ENCODE measurements at places on chromosomes 1 and 21.
A peak's percentile ranks its signal among the peaks of the same experiment; 100 is the strongest.

DNA sequence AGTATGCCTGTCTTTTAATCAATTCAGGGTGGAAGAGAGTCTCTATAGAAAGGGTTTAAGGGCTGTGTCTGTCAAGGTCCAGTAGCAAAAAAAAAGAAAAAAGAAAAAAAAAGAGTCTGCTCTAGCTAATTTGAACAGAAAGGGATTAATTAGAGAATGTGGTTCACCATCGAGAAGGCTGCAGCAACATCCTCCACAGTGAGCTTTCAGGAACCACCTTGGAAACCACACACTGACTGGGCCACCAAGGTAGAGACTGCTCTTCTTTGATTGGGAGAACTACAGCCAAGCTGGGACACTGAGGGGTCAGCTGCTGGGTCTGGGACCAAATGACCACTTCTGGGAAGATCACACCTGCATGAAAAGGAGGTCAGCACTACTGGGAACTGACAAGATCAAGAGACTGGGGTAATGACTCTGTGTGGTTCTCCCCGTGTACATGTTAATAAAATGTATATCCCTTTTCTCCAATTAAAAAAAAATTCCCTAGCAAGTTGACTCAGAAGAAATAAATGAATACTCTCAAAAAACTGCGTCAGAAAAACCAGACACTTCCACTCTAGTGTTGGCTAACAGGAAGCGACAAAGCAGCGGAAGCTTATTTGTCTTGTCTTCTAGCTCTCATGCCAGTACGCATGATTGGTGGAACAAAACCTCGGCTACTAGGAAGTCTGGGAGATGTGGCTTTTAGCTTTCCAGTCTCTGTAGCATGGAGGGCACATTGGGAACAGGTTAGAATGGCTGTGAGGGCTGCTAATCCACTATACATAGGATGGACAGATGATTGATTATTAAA lies 60.0 kb upstream of the IVNS1ABP start:
- no peak for DNase-seq

DNA sequence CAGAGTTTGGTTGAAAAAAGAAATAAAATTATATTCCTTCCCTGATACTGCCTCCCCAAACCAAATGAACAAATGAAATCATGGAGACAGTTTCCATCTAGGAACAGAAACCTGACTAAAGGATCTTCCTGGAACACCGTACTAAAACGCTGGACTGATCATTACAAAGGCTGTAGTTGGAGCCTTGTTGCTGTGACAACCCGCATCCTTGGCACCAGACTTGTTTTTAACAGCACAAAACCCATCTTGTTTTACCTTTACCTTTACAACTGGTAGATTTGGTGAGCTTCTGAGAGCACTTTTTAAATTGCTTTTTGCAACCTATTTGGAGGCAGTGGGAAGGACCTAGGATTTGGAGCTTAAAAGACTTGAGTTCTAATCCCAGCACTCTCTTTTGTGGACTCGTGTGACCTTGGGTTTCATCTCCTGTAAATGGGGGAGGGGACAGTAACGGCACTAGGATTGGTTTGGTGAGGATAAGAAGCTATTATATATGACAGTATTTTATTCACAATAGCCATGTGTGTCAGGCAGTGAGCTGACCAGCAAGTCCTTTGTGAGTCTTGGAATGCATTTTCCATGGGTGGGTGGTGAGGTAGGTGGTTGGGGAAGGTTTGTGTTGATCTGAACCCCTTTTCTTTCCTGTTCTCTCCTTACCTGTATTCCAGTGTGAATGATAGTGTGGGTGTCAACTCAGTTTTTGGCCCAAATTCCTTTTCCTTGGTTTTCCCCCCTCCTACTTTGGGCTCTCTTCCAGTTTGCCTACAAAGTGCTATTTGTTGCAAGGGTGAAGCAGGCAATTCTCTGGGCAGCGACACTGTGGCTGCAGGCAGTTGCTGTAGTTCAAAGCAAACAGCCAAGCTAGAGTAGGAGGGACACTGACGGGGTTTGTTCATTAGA lies 12.6 kb downstream of the LRRC8D start:
- no peak for DNase-seq

- DNase-seq = no peak
These were observed 13.3 kb downstream of the ZDHHC18 start for GRCh38 chr1:26839779-26840178.

- no peak for DNase-seq
These were observed 7.2 kb upstream of the BECN2 start for GRCh38 chr1:241950390-241950789.

GRCh38 chr1:201310251-201310985 lies 27.1 kb downstream of the PKP1 start:
- no peak for DNase-seq

GRCh38 chr1:9271283-9271682 lies 21.4 kb upstream of the SPSB1 start:
- no peak for DNase-seq

DNA sequence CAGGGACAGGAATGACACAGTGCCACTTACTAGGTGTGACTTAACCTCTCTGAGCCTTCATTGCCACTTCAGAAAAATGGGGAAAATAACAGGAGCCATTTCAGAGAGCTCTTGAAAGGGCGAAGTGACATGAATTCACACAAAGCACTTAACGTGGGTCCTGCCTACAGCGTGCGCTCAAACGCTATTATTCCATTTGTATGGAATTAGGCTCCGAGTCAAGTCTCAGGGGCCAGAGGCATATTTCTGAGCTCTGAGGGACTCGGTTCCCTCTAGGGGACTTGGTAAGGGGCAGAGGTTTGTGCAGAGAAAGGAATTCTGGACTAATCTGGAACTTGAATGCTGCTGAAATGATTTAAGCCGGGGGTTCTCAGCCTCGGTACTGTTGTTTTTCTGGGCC lies 14.1 kb downstream of the DRAXIN start:
- DNase-seq = no peak

- no peak for DNase-seq
These were observed 56.3 kb upstream of the ADAMTS5 start for GRCh38 chr21:27023186-27023585.

DNA sequence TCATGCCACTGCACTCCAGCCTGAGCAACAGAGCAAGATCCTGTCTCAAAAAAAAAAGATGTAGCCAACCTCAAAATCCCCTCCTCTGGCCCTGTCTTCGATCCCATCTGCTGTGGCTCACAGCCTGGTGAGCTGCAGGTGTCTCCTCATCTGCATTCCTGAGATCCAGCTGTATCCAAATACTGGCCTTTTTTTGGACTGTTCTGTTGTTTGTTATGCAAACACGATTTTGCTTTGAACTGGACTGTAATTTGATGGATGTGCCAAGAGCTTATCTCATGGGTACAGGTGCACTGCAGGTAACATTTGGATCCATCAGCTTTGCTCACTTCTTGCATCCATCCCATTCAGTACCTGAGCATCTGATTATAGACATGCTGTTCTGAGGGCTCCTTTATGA lies 14.1 kb upstream of the FAM43B start:
- DNase-seq = no peak

DNA sequence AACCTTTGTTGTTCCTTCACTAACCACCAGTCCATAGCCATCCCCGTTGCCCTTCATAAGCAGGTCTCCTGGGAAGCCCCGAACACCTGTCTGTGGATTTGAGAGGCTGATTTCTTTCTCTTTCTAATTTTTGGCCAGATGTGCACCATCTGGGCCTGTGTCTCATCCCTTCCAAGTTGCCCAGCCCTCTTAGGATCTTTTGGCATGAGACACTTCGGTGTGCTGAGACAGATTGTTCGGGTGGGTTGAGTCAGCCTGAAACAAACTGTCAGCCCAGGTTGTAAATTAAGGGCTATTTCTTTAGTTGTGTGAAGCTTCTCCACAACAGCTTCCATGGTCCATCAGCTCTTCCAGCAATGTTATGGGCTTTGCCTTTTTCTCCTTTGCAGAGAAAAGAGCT lies 1.4 kb upstream of the DNAJC11 start:
- no peak for DNase-seq

- no peak for DNase-seq
These were observed 85.5 kb downstream of the FBXO2 start for GRCh38 chr1:11568687-11569086.

- no peak for DNase-seq
These were observed 323.0 kb upstream of the PLD5 start for GRCh38 chr1:242847390-242847993.

DNA sequence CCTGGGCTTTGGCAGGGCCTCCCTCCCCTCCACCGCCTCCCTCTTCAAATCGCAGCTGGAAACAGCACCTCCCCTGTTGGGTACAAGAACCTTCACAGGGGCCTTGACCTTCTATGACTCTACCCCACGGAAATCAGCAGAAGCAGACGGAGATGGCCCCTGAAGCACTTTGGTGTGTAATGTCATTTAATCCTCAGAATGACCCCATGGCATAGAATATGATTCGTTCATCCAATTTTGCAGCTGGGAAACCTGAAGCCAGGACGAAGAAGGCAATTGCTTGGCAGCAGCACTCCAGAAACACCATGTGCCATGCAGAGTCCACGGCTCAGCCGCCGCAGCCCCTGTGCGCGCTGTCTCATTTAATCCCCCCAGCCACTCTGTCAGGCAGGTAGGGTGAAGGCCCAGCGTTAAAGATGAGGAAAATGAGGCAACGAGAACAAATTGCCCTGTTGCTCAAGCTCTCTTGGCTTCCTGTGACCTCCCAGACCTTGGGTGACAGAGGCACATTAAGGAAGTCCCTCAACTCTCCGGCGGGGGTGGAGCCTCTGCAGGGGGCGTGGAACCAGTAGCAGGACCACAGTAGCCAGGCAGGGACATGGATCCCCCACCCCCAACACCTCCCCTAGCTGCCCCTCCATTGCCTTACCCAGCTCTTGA lies 25.8 kb upstream of the LAPTM5 start:
- no peak for DNase-seq

GRCh38 chr1:98133131-98133530 lies 212.3 kb upstream of the DPYD start:
- no peak for DNase-seq

DNA sequence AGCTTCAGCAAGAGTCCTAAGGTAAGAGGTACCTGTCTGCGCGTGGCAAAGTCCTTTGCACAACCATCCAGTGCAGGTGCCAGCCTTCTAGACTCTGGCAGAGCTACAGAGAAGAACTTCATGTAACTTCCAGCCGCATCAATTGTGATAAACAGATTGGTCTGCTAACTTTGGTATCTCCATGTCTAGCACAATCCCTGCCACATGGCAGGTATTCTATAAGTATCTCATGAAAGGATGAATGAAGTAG lies 29.8 kb downstream of the CD48 start:
- no peak for DNase-seq

GRCh38 chr1:17680308-17680707 lies 74.8 kb upstream of the ACTL8 start:
- no peak for DNase-seq

- DNase-seq = peak; percentile 72
These were observed 18.3 kb upstream of the VAMP3 start for GRCh38 chr1:7752512-7753417.

- no peak for DNase-seq
These were observed 237.1 kb upstream of the PLD5 start for GRCh38 chr1:242761556-242761955.

GRCh38 chr21:46060596-46061061 lies 37.3 kb upstream of the COL6A2 start:
- no peak for DNase-seq

DNA sequence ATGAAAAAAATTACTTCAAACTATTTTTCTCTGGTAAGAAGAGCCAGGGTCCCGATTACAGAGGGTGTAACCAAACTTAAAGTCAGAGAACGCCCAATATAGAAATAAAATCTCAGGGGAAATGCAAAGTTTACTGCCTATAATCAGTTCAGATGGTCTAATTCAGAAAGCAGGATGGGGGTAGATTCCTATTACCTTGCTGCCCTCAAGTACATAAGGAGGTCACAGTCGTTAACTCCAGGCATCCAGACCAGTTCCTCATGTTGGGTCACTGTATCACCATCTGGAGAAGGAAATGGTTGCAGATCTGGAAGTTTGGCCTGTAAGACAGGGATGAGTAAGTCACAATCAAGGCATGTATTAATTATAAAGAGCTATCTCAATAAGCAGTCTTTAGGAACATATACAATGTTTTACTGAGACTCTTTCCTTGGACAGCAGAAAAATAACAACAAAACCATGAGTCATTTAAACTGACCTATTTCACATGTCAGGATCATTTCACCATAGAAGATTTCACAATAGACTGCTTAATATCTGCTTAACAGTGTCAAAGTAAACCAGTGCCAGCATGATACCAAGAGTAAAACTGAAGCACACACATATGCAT lies 179.4 kb downstream of the SLC45A1 start:
- no peak for DNase-seq

GRCh38 chr1:180680558-180681144 lies 48.8 kb downstream of the XPR1 start:
- no peak for DNase-seq

GRCh38 chr1:79692519-79692918 lies 686.0 kb upstream of the ADGRL4 start:
- DNase-seq = no peak

DNA sequence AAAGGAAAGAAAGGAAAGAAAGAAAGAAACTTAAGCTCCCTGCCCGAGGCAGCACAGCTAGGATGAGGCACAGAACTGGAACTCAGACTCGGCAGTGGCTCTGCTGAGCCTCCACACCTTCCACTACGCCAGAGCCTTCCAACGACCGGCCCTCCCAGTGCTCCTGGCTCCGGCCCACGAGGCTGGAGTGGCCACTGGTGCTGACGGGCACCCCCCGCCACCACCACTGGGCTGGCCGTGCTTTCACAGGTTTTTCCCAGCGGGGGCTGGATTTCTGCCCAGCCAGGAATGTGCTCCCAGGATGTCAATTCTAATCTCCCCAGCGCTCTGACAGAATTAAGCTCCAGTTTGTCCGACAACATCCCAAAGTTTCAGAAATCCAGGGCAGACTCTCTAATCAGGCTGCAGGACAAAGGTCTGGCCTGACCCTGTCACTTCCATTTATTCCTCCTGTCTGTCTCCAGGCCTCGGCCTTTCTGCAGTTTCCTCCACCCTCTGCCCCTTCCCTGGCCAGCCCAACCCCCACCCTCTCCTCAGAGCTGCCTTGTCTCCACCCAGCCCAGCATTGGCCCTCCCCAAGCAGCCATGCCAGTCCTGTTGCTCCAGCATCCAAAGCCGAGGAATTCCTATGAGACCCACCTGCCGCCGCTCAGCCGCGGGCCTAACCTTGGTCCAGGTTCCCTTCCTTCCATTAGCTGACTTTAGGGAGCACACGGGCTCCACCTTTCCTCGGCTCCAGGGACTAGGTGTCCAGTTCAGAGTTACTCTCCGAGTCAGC lies 81.9 kb downstream of the CASZ1 start:
- DNase-seq = no peak

DNA sequence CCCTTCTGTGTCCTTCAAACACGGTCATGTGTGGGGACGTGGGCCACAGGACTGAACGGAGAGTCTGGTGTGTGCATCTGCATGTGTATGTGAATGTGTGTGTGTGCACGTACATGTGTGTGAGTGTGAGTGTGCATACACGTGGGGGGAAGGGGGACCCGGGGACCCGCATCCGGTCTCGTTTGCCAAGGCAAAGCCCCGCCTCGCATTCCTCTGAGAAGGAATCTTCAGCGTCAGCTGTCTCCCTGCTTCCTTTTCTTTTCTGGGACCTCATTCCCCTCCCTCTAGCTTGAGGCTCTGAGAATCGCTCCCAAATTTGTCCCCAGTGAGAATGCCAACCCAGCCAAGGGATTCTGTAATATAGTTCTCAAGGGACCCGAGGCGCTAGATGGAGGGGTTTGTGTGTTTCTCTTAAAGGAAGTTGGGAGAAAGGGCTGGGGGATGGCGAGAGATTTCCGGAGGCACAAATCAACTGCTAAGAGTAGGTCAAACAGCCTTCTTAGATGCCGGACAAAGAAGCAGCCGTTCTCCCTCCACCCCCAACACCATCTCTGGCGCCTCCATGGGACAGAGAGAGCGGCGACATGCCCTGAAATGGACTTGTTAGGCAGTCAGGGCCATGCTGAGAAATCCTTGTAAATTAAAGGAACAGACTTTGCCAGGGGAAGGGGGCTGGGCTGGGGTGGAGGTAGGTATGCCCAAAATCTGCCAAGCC lies 6.6 kb downstream of the IFFO2 start:
- DNase-seq = no peak

GRCh38 chr1:2073382-2074230 lies 23.4 kb downstream of the PRKCZ start:
- DNase-seq = no peak

All from CD8-positive, alpha-beta T cell (primary cell).